ENCODE measurements at places on chromosomes 2 and 18.

DNA sequence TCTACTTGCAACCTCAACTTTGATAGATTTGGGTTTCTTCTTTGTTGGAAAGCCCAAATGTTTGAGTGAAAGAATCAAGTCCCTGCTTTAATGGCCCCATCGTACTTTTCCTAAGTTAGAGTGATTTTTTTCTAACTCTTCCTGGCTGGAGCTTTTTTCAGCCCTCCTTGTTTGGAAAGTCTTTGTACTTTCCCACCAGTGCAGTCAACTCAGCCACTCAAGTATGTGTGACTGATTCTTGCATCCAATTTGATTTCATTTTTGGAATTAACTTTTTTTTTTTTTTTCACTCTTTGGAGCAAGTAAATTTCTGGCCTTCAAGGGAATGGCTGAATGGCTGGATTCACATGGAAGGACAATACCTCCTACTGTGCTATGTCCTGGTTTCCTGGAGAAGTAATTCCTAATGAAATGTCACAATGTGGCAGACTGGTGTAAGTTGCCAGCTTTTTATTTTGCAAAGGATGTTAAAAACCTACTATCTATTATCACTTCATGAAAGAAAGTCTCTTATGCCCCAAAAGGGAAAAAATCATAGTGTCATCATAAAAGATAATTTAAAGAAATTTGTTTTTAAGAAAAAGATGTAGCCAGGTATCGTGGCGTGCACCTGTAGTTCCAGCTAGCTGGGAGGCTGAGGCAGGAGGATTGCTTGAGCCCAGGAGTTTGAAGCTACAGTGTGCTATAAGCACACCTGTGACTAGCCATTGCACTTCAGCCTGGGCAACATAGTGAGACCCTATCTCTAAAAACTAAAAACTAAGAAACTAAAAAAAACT is 76.0 kb upstream of the ZFP36L2 start:
- no peak for DNase-seq

GRCh38 chr18:70044632-70045031 is 97.0 kb upstream of the CD226 start:
- DNase-seq, result no peak

- no peak for DNase-seq
These were observed 148.2 kb downstream of the RND3 start for GRCh38 chr2:150339282-150339681.

GRCh38 chr2:240463866-240464481 is 28.5 kb downstream of the GPC1 start:
- no peak for DNase-seq

DNA sequence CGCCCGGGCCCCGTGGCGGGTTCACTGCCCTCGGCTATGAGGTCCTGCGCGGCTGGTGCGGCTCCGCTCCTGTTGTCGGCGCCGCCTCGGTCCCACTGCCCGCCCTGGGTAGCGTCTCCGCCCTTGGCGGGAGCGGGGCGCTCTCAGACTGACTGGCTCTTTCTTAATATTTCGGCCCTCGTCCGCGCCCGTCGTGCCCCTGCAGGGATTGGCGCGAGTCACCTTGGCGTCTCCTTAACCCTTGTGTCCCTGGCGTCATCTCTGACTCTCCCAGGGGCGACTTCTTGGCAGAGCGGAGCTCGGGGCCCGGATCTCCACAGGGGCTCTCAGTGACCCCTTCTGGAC is 1.3 kb downstream of the PTMA start:
- peak; percentile 61 for DNase-seq

GRCh38 chr18:62868645-62869044 is 153.3 kb downstream of the PHLPP1 start:
- no peak for DNase-seq

DNA sequence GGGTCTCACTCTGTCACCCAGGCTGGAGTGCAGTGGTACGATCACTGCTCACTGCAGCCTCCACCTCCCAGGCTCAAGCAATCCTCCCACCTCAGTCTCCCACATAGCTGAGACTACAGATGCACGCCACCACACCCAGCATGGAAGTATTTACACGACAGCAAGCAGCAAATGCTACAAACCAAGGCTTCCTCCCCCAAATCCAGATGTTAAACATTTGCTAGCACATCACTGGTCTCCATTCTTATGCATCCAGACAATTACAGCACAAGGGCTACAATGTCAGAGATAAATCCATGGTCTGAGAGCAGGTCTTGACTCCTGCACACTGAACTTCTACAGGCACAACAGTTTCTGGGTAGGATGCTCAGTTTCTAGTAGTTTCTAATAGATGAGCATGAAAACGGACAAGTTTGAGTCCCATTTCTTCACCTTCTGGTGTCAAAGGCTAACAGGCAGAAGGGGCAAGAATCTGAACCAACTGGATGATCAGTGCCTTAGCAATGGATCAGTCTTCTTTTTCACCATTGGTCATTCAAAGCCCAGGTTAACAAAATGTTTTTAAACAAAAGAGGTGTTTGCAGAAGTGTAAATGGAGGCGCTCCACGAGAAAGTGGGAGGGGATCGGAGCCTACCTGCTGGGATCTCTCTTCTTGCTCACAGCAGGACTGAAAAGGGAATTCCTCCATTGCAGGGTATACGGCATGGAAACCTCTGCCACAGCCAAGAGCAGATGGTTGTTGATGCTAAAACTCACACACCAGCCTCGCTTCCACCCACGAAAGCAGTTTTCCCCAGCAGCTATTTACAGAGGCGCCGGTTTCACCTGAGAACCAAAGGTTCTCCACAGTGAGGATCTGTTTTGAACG is 135.0 kb upstream of the ARL4C start:
- DNase-seq, result no peak

DNA sequence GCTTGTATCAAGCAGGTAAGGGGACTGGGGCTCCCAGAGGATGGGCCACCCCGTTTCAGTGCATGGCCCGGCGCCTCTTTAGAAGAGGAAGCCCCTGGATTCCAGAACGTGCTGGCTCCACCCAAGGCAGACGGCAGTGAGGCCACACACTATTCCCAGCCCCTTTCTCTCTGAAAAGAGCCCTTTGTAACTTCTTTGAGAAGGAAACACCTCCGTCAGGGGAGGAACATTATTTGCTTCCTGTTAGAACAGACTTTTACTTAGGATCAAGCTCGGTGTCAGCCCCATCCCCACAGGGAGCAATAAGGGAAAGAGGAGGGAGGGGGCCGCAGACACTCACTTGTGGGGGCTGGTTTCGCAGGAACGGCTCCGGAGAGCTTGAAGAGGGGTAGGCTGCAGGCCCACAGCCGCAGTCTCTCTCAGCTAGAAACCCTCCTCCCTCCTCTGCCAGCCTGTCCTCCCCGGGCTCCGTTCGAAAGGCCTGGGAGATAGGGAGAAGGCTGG is 49.6 kb upstream of the RMDN2 start:
- DNase-seq, result no peak

- DNase-seq, result no peak
These were observed 831.6 kb upstream of the CHAC2 start for GRCh38 chr2:52936029-52936428.

GRCh38 chr2:25286025-25286400 is 55.7 kb downstream of the DNMT3A start:
- peak; percentile 53 for DNase-seq

DNA sequence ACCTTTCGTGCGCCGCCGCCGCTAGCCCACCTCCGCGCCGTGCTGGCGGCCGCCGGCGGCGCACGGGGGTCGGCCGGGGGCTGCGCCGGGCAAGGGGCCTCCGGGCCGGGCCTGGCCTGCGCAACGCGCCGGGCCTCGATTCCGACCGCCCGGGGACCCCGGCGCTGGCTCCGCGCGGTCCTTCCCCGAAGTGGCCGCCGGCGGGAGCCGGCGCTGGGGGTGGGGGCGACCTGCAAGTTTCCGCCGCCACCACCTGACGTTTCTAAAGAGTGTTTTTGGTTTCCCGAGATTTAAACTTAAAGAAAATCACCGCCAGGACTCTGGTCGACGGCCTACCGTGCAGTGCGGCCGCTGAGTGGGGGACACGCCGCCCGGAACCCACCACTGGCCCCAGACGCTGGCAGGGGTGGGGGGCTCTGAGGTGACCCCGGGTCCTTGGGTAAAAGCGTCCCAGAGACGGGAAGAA is 3.8 kb upstream of the GATA6 start:
- DNase-seq, result no peak

DNA sequence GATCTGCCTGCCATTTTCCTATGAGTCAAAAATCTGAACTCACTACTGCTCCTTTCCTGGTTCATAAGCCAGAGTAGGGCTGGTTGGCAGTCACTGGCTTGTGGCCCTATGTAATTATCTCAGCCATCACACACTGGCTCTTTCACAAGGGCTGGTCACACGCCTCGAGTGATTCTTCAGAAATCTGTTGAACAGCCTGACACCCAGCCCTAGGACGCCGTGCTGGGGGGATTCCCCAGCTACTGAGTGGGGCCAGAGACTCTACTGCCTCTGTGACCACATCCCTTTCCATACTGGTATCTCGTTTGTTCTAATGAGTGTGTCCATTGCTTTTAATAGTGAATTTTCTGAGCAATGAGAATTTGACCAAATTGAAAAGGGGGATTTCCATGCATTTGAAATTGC is 45.8 kb upstream of the RBM44 start:
- DNase-seq, result peak; percentile 41

- DNase-seq, result no peak
These were observed 26.5 kb downstream of the OSBPL6 start for GRCh38 chr2:178220814-178221213.

DNA sequence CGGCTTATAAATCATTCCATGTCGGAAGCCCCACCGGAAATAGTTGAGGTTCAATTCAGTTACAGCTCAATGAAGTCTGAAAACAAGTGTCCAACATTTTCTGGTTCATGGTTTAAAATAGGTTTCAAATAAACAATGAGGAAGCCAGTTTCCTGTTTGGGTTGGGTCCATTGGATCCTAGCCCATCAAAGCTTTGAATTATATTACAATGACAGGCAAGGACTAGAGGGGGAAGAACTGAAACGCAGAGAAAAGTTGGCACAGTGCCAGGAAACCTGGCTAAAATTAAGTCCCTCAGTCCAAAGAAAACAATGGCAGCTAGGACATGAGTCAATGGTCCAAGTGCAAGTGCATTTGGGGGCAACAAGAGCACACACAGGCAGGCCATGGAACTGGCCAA is 32.0 kb downstream of the SLC14A1 start:
- DNase-seq, result peak; percentile 45

GRCh38 chr2:15867194-15868171 is 72.9 kb upstream of the MYCN start:
- no peak for DNase-seq

DNA sequence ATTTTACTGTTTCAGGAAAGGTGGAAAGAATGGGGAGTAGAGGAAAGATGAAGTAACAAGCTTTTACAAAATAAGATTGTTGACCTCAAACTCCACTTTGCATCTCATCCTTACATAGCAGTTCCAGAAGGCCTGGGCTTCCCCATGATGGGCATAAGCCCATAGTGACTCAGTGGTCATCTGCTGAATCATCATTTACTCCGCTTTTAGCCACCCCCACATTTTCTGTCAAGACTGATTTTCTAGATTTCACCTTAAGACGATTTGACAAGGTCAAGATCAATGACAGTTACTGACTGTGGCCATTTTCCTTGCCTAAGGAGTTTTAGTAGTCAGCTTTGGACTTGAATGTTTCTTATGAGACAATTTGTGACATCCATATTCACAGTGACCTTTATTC is 49.4 kb downstream of the PLEKHM3 start:
- DNase-seq, result no peak

DNA sequence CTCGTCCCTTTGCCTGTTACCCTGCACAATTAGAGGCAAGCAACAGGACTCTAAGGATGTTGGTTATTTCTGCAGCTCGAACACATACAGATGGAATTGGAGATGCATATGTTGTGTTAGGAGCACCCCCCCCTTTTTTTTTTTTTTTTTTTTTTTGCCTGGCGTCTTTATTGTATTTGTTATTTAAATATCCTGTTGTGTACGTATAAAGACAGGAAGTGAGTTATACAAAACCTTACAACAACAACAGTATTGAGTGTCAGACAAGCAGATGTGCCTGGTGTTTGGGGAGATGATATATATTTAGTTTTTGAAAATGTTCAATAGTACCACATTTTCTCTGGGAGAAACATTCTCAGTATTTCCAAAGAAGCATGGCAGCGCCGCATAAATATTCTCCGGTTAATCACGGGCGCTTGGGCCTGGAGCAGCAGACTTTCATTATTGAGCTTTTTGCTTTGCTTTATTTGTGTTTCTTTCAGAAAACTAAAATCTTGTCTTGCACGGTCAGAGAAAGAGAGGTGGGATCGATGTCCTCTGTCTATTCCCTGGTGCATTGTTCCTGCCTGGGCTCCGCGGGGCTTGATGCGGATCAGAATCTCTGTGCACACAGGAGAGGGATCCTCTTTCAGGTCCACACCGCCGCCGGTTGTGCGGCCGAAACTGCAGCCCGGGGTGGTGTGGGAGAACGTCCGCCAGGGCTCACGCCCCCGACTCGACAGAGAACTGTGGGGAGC is 23.2 kb upstream of the ZNF516 start:
- DNase-seq, result peak; percentile 40

DNA sequence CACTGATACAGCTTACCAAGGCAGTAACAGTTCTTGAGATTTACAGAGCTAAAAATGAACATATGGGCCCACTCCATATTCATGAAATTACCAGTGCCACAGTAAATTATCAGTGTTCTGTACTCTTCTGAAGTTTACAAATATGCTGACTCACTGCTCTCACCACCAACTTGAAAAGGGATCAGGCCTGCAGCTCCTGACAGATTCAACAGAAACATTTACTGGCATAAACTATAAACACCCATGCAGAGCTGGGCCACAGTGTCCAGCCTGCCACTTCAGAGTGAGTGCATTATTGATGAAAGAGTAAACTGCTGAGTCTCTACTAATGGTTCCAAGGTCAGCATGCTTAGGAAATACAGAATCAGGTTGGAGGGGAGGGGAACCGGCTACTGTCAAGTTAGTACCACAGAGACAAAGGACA is 83.1 kb downstream of the FARSB start:
- peak; percentile 85 for DNase-seq

- DNase-seq, result peak; percentile 85
These were observed 27.5 kb downstream of the CNRIP1 start for GRCh38 chr2:68292108-68292710.

- no peak for DNase-seq
These were observed 88.0 kb upstream of the RAB27B start for GRCh38 chr18:54740136-54740846.

GRCh38 chr2:28926847-28927246 is 32.4 kb downstream of the WDR43 start:
- DNase-seq, result no peak

DNA sequence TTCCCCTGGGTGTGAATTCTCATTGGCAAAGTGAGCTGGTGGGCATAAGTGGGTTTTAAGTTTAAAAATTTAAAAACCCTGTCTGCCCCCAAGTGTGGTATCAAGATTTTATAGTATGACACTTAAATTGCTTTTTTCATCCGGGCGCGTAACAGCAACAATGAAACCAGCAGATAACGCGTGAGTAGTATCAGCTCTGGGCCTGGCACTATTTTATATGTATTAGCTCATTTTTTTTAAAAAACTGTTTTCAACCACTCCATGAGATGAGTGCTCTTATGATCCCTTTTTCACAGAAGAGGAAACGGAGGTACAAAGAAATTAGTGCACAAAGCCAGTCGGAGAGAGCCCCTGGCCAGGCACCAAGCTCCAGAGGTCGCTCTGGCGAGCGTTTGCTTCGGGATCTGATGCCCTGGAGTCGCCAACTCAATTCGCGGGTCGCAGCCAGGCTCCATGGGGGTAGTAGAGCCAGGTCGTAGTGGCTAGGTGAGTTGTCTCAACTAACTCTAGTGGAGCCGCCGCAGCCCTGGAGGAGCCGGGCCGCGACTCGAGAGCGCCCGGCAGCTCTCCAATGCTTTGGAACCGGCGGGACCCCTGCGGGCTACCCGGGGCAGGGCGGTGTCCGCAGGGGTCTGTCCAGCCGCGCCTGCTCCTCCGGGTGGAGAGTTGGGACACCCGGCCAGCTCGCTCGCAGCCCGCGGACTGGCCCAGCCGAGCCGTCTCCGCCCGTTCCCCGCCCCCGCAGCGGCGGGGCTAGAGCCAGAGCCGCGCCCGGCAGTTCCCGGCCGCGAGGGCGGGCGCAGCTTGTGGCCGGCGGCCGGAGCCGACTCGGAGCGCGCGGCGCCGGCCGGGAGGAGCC is at the start of gene IL1R1:
TSS of gene IL1R1 (plus strand) at position 777 of the 859 bp plus-strand sequence. CDS start 14,979 bp downstream, outside the sequence.
- peak; percentile 46 for DNase-seq

Data from hematopoietic multipotent progenitor cell treated with erythropoietin and hydrocortisone succinate and interleukin-3 and kit ligand, for 6 days (in vitro differentiated cells).